NCI-H526 (cell line): ENCODE measurements at places on chromosomes 11 and 22.

- no peak for DNase-seq
These were observed 6.4 kb downstream of the VPS51 start for GRCh38 chr11:65102142-65103095.

DNA sequence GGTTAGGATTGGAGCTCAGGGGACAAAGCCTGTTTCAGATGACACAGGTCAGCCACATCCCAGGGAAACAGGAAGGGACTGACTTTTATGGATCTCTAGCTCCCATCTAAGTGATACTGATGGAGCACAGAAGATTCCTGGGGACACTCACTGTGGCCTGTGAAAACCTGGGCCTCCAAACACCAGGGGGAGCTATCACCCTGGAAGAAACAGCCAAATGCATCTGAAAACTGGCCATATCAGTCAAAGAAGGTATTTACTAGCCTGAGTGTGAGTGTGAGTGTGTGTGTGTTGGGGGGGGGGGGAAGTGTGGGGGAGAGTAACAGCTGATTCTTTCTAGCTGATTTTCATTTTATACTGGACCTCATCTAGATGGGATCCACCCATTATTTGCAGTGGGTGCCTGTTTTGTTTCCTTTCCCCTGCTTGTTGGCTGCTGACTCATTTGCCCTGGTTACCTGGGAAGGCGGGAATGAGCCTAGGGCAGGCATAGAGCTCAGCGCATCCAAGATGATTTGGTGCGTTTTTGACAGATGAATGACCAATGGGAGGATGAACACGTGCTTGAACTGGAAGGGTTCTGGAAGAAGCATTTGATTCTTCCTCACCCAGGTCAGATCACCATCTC, 284.0 kb downstream of the KIRREL3 start:
- DNase-seq: peak; percentile 90

- no peak for DNase-seq
These were observed 29.8 kb upstream of the CRTAM start for GRCh38 chr11:122808478-122808869.

GRCh38 chr22:24142241-24142640, 39.0 kb upstream of the SUSD2 start:
- DNase-seq: no peak

DNA sequence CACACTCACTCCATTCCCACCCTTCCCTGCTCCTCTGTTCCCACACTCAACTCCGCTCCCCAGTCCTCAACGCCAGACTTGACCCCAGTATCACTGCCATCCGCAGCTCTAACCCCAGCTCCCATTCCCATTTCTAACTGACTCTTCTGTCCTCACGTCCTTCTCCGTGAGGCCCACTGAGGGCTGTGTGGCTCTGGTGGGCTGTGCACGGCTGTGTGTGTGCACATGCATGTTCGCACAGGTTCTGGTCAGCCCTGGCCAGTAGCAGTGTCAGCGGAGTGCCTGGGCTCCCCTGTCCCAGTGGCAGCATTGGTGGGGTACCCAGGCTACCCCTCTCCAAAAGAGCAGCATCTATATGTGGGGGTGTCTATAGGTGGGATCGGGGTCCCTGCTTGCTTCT, 5.0 kb downstream of the CAPN1 start:
- no peak for DNase-seq

- DNase-seq: peak; percentile 62
These were observed 49.1 kb upstream of the VPREB1 start for GRCh38 chr22:22195265-22196017.

DNA sequence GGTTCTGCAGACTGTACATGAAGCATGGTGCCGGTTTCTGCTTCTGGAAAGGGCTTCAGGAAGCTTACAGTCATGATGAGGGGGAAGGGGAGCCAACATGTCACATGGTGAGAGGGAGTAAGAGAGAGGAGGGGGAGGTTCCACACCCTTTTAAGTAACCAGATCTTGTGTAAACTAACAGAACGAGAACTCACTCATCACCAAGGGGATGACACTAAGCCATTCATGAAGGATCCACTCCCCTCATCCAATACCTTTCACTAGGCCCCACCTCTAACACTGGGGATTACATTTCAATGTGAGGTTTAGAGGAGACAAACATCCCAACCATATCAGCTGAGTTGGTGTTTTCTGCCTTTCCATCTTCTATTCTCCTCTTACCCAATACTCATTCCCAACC, 83.5 kb downstream of the BDNF start:
- DNase-seq: peak; percentile 7

DNA sequence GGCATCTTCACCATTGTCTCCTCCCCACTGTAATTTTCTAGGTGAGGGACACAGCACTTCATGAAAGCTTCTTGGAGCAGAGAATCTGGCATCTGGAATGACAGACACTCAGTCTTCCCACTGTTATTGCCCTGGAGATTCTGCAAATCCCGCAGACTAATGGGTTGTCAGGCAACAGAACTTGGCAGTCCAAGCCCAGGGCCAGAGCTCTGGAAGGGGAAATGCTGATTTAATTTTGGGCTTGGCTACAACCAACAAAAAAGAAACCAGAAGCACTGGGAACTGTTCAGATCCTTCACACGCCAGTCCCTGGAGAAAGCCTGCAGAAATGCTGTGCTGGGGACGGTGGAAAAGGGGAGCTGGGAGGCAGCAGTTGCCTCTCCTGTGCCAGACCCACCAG, 71.5 kb upstream of the BID start:
- DNase-seq: no peak

DNA sequence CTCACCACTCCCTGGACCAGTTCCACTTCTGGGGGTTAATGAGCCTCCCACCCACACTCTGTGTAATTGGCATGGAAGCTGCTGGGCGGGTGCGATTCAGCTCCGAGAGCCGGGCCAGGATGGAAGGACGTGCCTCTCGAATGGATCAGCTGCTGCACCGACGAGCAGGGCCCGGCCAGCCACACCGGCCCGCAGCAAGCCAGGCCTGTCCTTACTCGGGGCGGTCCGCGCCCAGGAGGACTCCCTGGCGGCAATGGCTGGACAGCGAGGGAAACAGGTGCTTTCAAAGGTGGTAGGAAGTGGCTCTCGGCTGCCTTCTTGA, 4.3 kb upstream of the SHISAL1 start:
- no peak for DNase-seq

DNA sequence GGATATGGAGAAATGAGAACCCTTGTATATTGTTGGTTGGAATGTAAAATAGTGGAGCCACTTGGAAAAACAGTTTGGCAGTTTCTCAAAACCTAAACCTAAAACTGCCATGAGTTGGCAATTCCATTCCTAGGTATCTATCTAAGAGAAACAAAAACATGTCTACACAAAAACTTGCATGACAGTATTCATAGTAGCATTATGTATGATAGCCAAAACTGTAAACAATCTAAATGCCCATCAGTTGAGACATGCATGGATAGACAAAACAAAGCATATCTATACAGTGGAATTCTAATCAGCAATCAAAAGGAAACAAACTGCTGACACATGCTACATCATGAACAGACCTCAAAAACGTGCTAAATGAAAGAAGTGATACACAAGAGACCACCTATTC, 34.9 kb downstream of the TRAF6 start:
- DNase-seq: no peak

- no peak for DNase-seq
These were observed 80.6 kb downstream of the ABTB2 start for GRCh38 chr11:34277171-34277570.

GRCh38 chr11:104484804-104485554, 321.0 kb upstream of the PDGFD start:
- DNase-seq: no peak

DNA sequence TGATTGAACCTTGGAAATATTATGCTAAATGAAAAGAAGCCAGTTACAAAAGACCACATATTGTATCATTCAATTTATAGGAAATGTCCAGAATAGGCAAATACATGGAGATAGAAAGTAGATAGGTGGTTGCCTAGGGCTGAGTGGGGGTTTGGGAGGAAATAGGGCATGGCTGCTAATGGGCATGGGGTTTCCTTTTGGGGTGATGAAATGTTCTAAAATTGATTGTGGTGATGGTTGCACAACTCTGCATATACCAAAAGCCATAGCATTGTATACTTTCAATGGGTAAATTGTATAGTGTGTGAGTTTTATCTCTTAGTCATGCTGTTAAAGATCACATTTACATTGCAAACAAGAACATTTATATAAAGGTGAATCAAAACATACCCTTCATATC, 48.7 kb downstream of the LDLRAD3 start:
- peak; percentile 61 for DNase-seq

DNA sequence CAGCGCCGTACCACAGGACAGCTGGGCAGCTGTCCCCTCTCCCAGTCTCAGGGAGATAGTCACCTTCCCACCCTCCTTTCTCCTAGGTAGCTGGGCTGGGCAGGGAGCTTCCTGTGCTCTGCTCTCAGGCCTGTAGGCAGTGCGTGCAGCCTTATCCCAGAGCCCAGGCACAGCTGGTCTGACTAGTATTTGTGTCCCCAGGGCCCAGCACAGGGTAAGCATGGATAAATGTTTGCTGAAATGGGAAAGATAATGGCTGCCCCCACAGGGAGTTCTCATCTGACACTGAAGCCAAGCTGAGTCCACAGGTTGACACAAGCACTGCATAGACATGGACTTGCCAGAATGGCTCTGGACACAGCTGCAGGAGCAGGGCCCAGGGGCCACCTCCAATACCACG, 9.8 kb downstream of the SLC15A3 start:
- no peak for DNase-seq

DNA sequence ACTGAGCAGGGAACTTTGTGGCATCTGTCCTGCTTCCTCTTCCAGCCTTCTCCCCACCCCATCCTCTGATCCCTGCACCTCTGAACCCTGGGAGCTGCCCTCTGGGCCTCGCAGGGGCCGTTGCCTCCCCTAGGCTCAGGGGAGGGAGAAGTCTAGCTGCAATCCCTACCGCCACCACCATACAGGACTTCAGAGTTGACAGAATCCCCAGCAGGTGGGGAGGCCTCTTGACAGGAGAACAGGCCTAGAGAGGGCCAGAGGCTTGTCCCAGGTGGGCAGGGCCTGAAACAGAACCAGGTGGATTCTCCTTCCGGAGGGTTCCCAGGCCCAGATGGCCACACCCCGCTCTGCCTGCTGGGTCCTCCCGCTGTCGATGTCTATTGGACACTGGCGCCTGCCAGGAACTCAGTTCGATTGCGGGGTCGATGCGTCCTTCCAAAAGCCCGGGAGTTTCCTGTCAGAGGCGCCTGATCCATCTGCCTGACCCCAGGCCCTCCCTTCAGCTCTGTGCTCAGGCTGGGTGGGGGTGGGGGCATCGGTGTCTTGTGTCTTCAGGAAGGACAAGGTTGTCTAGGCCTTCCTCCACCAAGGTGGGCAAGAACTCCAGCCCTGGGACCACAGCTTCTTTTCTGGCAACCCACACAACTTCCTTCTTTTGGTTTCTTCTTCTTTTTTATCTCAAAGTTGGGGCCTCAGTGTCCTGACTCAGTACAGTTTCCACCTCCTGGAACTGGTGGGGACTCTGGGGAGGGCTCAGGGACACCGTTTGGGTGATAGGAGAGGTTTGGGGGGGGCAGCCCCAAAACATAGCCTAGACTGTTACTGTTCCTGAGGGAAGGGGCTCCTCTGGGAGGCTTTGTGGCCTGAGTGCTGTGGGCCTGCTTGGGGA, 6.4 kb downstream of the STARD10 start:
- no peak for DNase-seq

DNA sequence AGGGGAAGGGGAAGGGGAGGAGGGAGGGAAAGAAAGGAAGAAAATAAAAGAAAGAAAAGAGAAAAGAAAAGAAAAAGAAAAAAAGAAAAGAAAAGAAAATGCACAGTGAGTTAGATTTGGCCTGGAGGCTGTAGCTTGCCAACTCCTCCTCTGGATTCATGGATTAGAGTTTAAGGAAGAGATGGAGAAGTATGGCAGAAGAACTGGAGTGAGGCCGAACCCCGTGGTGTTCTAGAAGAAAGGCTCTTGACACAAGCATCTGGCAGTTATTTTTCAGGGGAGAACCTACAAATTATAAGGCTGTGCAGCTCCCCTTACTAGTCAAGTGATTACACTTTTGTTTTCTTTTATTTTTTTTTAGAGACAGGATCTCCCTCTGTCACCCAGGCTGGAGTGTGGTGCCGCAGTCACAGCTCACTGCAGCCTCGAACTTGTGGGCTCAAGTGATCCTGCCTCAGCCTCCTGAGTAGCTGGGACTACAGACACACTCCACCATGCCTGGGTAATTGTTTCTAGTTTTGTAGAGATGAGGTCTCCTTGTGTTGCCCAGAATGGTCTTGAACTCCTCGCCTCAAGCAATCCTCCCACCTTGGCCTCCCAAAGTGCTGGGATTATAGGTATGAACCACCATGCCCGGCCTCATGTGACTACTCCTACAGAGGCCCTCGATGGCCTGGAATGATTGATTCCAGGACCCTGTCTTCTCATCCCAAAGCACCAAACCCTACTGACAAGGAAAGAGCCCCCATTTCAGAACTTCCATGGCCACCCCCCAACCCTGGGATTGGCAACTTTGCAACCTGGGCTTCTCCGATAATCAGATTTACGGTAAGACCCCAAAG, 19.5 kb downstream of the ZNF74 start:
- no peak for DNase-seq

GRCh38 chr11:123481640-123482039, 51.6 kb downstream of the GRAMD1B start:
- DNase-seq: no peak

DNA sequence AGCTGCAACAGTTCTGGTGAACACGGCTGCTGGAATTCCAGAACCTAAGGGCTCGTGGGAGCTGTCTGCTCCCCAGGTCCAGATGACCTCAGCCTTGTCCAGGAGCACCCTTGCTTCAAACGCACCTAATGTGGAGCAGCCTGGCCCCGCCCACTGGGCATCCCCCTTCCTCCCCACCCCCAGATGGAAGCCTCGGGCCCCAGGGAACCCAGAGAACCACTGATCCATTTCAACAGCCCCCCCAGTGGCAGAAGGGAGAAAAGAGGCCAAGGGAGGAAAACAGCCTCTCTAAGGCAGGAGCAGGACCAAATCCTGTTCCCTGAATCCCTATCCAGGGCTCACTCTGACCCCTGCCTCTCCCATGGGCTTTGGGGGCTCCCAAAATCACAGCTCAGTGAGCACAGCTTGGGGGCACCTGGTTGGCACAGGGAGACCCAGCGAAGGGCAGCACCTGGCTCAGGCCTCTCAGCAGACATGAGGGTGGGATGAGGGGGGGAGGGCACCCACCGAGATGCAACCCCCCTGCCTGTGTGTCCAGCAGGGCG, 1.2 kb downstream of the CYTH4 start:
- DNase-seq: no peak

- no peak for DNase-seq
These were observed 28.4 kb upstream of the PPP6R3 start for GRCh38 chr11:68431984-68432645.

DNA sequence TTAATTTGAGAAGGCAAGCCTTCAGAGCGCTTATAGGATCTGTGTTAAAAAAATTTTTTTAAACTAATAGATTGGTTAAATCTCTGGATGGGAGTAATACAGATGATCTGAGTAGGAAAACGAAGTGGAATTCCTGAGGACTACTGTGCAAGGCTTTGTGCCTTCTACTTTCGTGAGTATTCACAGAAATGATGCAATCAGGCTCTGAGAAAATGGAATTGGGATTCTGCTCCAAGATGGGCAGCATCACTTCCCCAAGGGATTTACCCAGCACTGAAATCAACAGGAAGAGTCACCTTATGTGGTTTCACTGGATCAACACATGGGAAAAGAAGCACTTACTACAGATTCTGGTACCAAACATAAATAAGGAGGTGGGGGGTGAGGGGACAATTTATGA, 12.5 kb downstream of the KMT5B start:
- no peak for DNase-seq

GRCh38 chr11:59172345-59173079, 580 bp downstream of the DTX4 start:
- DNase-seq: peak; percentile 83

GRCh38 chr11:29022676-29023075, 914.5 kb downstream of the METTL15 start:
- DNase-seq: no peak
